ACHN (cell line): ENCODE measurements at places on chromosomes 1 and 21.

- DNase-seq: peak; percentile 80
Observed at GRCh38 chr1:234659538-234659937, 49.6 kb upstream of the IRF2BP2 start.

DNA sequence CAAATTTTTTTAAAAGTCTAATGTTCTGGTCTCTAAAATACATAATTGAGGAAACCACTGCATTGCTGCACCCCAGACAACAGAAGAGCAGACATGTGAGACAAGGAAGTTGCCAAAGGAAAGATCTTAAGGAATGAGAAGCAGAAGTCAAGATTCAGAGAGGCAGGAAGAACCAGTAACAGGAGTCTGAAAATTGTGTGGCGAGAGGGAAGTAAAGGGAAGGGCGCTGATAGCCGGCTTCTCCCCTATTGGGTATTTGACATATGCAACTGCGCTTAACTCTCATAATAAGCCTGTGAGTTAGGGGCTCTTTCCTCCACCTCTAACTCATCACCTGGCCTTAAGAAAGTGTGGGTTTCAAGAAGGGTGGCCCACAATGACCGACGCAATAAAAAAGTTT, 21.9 kb upstream of the KIF14 start:
- DNase-seq: no peak

GRCh38 chr1:156154317-156154749, 948 bp downstream of the SEMA4A start:
- DNase-seq: no peak

DNA sequence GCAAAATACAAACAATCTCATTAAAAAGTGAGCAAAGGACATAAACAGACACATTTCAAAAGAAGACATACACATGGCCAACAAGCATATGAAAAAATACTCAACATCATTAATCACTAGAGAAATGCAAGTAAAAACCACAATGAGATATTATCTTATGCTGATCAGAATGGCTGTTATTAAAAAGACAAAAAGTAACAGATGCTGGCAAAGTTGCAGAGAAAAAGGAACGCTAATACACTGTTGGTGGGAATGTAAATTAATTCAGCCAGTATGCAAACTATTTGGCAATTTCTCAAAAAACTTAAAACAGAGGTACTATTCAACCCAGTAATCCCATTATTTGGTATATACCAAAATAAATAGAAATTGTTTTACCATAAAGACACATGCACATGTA, 32.2 kb upstream of the TNFSF18 start:
- no peak for DNase-seq

- DNase-seq: no peak
Observed at GRCh38 chr21:43906585-43907370, 41.8 kb downstream of the AGPAT3 start.

GRCh38 chr1:225435957-225436392, 8.1 kb upstream of the LBR start:
- DNase-seq: no peak

DNA sequence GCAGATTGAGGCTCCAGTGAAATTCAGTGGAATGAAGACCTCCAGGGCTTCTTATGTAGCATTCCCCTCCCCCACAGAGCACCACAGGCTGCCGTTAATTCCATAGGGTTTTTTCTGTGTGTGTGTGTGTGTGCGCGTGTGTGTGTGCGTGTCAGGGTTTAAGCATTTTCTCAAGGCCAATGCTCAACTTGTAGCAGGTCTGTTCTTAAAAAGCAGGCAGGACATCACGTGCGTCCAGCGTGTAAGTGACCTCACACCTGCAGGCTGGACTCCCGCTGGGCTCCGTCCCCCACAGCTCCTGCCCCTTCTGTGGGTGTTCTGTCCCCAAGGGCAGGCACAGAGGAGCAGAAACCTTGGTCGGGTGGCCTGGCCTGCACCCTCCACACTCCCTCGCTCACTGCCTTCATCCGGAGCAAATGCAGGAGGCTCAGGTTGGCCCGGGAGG, 5.3 kb downstream of the PRDM16 start:
- no peak for DNase-seq

- DNase-seq: no peak
Observed at GRCh38 chr1:228283476-228284147, 75.8 kb downstream of the OBSCN start.

DNA sequence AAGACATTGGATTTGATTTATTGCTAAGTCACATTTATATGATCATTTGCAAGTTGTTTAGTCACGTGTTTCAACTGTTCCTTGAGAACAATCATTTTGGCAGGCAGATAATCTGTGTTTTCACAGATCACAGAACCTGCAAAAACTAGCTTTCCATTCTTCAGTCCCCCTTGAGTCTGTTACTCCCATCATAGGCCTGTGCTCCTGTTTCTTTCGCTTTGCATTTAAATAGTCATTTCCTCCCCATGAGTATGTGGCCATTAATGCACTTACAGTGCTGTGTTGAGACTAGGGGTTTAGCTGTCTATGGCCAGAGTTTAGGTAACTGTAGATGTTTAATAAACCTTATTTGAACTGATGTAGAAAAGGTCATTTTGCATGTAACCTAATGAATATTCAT, 214.5 kb downstream of the PATJ start:
- DNase-seq: no peak

GRCh38 chr1:77585610-77586314, 96.7 kb downstream of the ZZZ3 start:
- DNase-seq: no peak

GRCh38 chr1:118159569-118159968, 25.5 kb downstream of the SPAG17 start:
- peak; percentile 43 for DNase-seq
